ENCODE measurements at places on chromosomes 16 and 17. TPM values are rescaled to one million over a fixed set of nuclear protein-coding genes. Genes with fewer than 3 reads are reported as not detected.

DNA sequence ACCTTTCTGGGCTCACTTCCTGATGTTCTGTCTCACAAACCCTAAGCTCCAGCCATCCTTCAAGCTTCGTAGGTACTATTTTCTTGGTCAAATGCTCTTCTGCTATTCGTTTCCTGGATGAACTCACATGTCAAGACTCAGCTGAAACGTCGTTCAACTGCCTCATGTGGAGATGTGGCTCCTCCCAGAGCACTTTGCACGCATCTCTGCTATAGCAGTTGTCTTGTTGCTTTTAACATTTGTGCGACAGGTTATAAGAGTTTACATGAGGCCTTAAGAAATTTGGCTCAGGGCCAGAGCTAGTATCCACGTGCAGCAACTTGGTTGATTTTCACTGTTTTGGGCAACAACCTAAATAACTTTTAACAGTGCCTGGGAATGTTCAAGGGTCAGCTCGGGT is 2.8 kb upstream of the KRT40 start:
- no peak for DNase-seq

ITGA2B gene
- total RNA-seq, result not detected

DNA sequence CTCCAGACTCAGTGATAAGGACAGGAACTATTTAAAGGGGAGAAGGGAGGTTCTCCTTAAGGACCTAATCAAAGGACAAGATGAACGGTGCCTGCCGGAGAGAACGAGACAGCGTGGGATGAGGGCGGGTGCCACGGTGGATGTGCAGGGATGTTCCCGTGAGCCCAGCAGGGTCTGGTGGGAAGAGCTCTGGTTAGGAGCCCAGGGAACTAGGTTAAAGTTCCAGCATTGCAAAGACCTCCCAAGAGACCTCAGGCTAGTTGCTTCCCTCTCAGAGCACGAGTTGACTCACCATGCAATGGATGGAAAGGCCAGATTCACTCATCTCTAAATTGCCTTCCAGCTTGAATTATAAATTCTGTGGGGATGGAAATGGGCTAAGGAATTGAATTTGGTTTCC is 14.7 kb downstream of the CCR7 start:
- DNase-seq, result peak; percentile 97

- no peak for DNase-seq
Observed at GRCh38 chr17:34917381-34917780, 43.9 kb downstream of the CCT6B start.

TP53TG3F gene
- total RNA-seq, result not detected

DNA sequence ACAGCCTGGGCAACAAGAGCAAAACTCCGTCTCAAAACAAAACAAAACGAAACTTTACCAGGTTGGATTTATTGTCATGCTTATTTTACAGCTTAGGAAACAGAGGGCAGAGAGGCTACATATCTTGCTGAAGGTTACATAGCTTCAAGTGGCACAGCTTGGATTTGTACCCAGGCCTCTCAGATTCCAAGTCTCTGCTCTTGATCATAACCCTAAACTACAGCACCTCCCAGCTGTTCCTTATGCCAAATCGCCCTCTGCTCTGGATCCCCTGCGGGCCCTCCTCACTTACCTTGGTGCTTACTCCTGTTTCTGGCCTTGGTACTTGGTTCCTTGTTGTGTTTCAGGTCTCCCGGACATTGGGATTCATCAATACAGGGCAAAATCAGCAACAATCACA is 11.7 kb upstream of the CUEDC1 start:
- DNase-seq, result no peak

DNA sequence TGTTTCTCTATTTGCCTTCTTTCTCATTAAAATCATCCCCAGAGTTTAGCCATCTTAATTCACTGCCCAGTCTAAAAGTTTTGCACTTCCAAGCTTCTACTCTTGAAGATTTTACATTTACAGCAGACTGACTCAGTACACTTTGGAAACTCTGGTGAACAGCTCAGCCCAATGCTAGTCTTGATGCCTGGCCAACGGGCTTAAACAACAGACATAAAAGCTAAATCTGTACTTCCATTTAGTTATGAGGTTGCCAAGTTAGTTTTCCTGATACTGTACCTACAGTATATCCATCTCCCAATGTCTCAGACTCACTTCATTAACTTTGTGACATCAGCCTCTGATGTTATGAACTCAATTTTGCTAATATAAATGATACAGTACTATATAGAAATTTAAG is 891.8 kb upstream of the SOX9 start:
- no peak for DNase-seq
